CD8-positive, alpha-beta T cell (primary cell): ENCODE measurements at places on chromosomes 1 and 21. TPM values are rescaled to one million over a fixed set of nuclear protein-coding genes. Genes with fewer than 3 reads are reported as not detected.

Gene KLHDC9
- total RNA-seq, result not detected

Gene RBM15
- 59.3 TPM for total RNA-seq

Gene SLC22A15
- total RNA-seq, result not detected

DNA sequence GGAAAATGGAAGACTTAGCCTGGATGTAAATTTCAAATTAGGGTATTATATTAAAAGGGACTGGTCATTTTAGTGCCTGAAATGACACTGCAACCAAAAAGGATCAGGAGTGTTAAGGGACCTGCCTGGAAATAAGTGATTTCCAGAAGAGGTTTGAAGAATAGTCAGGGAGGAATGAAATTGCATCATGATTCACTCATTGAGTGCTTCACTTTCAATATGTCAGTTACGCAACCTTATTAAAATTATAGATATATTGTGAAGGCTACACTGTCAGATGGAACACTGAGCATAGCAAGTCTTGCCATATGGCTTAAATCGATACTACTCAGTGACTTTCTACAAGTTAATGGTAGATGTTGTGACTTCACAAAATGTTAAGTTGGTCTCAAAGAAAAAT is 275.2 kb upstream of the DPYD start:
- DNase-seq, result no peak

- DNase-seq, result no peak
Measured at GRCh38 chr1:77370161-77370560, 88.3 kb downstream of the AK5 start.

GRCh38 chr1:156082309-156083091 is at the start of gene MEX3A:
Gene MEX3A (minus strand): TSS chr1:156082465. CDS start chr1:156081998, 467 bp downstream.
- DNase-seq, result peak; percentile 63

- DNase-seq, result no peak
Measured at GRCh38 chr1:208149776-208150514, 94.2 kb downstream of the PLXNA2 start.

DNA sequence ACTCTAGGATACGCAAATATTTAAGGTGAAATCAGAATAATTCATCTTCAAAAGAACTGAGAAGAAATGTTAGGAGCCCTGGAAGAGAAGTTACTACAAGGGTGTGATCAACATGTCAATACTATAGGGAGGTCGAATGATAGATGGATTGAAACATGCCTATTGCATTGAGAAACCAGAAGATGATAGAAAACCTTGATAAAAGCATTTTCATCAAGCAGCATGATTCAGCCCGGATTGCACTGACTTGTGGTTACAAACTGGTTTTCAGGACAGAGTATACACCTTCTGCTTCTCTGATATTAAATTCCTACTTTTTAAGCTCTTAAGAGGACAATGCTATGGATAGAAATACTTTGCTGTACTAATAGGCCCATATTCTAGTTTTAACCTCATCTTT is 164.2 kb downstream of the FMN2 start:
- no peak for DNase-seq
